Sciatic nerve (tissue), 2 donors: ENCODE measurements at places on chromosomes 2 and 18. TPM values are rescaled to one million over a fixed set of nuclear protein-coding genes. Genes with fewer than 3 reads are reported as not detected.
A peak's percentile ranks its signal among the peaks of the same experiment; 100 is the strongest.

CXCR2 gene
- total RNA-seq = 9.1 TPM

- no peak for DNase-seq
Observed at GRCh38 chr18:8984131-8984721, 118.3 kb upstream of the NDUFV2 start.

GBX2 gene
- total RNA-seq = not detected

AKAIN1 gene
- total RNA-seq = not detected

GRCh38 chr2:75133621-75134570 lies 65.4 kb downstream of the TACR1 start:
- no peak for DNase-seq

- DNase-seq = no peak
Observed at GRCh38 chr2:68762665-68763064, 28.1 kb downstream of the ARHGAP25 start.

GRCh38 chr18:59002974-59003594 lies 136.6 kb upstream of the SEC11C start:
- no peak for DNase-seq

GRCh38 chr2:71282493-71282892 lies 49.1 kb upstream of the ZNF638 start:
- DNase-seq = no peak

GRCh38 chr18:63297687-63298399 lies 21.7 kb downstream of the BCL2 start:
- DNase-seq = no peak

GRCh38 chr2:238898534-238899281 lies 50.8 kb downstream of the TWIST2 start:
- no peak for DNase-seq

PDE1A gene
- total RNA-seq = 45.7 TPM

CYS1 gene
- 9.3 TPM for total RNA-seq

GRCh38 chr2:110677080-110677479 lies 783 bp downstream of the BUB1 start:
- DNase-seq = no peak

GRCh38 chr2:163732727-163733126 lies 3.1 kb downstream of the FIGN start:
- DNase-seq = no peak

GRCh38 chr2:66569321-66569851 lies 134.5 kb downstream of the MEIS1 start:
- DNase-seq = no peak

DNA sequence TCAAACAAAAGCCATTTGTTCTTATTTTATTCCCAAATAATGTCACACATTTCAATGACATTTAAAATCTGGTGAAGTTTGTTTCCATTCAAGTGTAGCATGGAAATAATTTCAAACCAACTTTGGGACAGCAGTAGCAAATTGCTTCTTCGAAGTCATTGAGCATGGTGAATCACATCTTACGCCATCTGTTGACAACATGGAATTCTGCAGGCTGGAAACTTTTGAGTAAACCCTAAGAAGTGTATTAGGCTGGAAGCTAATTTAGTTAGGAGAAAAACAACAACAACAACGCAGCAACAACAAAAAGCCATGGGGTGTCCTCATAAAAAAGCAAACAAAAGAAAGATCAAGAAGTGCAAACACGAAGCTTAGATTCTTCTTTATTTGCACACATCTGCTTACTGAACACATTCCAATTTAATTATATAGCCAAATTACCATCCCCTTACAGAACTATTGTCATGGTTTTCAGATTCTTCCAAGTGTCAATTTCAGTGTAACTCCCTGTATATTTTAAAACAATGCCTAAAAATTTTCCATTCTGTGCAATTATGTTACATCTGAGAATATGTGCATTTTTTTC lies 659.0 kb upstream of the CDH7 start:
- no peak for DNase-seq

DNA sequence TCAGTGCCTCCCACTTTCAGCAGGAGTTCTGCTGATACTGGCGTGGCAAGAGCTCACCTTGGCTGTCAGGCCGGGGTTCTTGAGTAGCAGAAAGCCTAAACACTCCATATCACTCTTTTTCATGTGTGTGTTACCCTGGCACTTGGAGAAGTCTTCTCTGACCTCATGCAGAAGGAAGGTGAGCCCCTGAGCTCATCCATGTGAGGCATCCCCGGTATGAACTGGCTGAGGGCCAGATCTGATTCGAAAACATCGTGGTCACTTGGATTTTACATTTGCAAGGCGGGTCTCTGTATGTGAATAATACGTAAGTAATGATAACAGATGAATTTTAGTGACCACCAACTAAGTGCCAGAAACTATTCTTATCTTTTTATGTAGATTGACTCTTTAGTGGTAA lies 93.6 kb downstream of the RAPGEF4 start:
- DNase-seq = no peak

DNA sequence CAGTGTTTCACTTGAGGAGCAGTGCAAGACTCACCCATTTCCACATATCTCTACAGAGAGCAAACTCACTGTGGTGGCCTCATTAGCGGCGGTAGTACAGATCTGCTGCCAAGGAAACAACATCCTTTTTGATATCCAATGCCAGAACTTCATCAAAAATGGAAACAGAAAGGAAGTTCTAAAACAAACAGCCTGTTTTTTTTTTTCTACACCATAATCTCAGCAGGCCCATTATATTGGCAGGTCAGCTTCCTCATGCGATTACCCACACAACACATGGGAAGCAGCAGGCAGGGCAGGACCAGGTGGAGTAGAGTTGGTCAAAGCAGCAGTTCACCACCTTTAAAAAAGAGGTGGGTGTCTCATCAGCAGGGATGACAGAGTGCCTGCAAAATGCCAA lies 678.9 kb upstream of the CELF4 start:
- DNase-seq = no peak

TMEM178A gene
- 6.6 TPM for total RNA-seq

DNA sequence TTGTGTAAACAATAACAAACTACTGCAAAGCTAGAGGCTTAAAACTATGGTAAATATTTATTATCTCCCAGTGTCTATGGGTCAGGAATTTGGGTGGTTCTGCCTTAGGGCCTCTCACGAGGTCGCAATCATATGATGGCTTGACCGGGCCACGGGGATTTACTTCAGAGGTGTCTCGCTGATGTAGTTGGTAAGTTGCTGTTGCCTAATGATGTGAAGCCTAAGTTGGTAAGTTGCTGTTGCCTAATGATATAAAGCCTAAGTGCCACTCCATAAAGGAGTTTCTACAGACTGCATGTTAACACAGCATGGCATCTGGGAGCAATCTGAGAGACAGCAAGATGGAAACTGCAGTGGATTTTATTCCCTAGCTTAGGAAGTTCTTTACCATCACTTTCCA lies 35.8 kb downstream of the FMNL2 start:
- no peak for DNase-seq

CYTIP gene
- 22.8 TPM for total RNA-seq

GRCh38 chr18:12656938-12657683 lies 796 bp downstream of the SPIRE1 start:
- DNase-seq = peak; percentile 70

ANKRD29 gene
- 21.5 TPM for total RNA-seq

- DNase-seq = no peak
Observed at GRCh38 chr2:218871345-218872302, 9.0 kb upstream of the WNT10A start.

DNA sequence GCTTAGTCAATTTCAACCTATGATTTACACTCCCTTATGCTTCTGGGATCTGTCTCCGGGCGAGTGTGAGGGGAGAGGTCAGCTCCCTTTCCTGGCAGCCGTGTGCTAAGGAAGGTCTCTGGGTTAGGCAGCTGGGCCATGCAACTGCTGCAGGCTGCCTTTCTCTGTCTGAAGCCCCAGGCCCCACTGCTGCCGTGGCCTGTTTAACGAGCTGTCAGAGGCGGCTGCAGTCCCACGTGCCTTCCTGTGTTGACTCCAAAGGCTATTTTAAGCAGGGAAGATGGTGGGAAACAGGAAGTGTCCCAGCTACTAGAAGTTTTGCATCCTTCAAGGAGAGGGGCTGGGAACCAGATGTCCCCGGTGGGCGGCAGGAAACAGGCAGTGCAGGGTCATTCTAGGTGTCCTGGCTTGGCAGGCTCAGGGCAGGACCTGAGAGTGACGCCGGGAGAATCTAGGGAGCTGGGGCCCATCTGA lies 186.4 kb downstream of the TNS1 start:
- DNase-seq = no peak

TRIM54 gene
- total RNA-seq = 0.31 TPM

GRCh38 chr2:94987074-94988020 lies 38.2 kb upstream of the MAL start:
- no peak for DNase-seq

GRCh38 chr2:127044977-127045661 lies 61.8 kb downstream of the BIN1 start:
- DNase-seq = no peak

DNA sequence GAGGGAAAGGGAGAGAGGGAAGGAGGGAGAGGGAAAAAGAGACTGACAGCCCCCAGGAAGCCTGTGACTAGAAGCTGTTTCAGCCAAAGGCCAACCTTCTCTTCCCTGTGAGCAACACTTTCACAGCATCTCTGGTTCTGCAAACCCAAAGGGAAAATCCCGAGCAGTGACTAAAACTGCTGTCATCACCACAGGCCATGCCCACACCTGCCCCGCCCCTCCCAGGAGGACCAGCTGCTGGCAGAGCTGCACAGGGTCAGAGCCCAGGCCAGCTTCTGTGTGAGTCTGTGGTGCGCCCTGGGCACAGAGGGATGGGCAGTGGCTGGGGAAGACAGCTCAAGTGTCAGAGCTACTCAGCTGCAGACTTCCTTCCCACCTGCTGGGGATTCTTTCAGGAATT lies 64.9 kb upstream of the OTOS start:
- DNase-seq = no peak

SLC5A6 gene
- total RNA-seq = 22.6 TPM

DNA sequence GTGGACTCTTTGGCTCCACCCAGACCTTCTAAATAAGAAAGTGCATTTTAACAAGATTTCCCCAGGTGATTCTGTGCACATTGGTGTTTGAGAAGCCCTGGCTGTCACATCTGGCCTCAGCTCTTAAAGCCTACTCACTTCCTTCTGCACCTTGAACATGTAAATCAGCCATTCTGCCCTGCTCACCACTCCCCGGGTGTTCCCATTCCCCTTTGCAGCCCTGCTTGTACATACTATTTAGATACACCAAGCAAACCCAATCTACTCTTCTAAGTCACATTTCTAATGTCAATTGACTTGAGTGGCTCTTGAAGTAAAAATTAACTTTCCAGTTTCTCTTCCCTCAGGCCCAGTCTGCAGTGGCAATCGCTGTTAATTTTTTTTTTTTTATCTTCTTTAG lies 13.1 kb upstream of the SCN1A start:
- DNase-seq = no peak

GRCh38 chr2:46001741-46002506 lies 295.3 kb upstream of the EPAS1 start:
- no peak for DNase-seq

XPO1 gene
- 131 TPM for total RNA-seq

DNA sequence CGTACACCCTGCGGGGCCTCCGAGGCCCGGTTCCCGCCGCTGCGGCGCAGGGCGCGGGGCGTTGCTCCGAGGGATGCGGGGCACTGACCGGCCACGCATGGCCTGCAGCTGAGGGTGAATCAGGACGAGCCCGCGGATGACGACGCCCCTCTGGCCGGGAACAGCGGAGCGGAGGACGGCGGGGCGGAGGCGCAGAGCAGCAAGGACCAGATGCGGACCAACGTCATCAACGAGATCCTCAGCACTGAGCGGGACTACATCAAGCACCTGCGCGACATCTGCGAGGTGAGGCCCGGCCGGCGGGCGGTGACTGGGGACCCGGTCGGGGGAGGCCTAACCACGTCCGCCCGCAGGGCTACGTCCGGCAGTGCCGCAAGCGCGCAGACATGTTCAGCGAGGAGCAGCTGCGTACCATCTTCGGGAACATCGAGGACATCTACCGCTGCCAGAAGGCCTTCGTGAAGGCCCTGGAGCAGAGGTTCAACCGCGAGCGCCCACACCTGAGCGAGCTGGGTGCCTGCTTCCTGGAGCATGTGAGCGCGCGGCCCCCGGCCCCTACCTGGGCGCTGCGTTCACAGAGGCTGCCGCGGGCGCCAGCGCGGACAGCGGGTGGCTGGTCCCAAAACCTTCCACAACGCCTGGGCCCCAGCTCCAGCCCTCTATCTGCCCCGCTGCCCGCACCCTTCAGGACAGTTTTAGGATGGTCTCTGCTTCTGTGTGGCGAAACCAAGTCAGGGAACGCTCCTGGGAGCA lies 53.2 kb downstream of the FAM168B start:
- peak; percentile 53 for DNase-seq

- no peak for DNase-seq
Observed at GRCh38 chr18:23519734-23520133, 16.4 kb downstream of the RMC1 start.

NEU2 gene
- not detected for total RNA-seq

TRIM43 gene
- not detected for total RNA-seq

- DNase-seq = no peak
Observed at GRCh38 chr2:97797355-97797754, 84.0 kb downstream of the ZAP70 start.
